ENCODE measurements at places on chromosomes 3 and 15. TPM values are rescaled to one million over a fixed set of nuclear protein-coding genes. Genes with fewer than 3 reads are reported as not detected.

Gene SLC22A13
- total RNA-seq, result 0.48 TPM

DNA sequence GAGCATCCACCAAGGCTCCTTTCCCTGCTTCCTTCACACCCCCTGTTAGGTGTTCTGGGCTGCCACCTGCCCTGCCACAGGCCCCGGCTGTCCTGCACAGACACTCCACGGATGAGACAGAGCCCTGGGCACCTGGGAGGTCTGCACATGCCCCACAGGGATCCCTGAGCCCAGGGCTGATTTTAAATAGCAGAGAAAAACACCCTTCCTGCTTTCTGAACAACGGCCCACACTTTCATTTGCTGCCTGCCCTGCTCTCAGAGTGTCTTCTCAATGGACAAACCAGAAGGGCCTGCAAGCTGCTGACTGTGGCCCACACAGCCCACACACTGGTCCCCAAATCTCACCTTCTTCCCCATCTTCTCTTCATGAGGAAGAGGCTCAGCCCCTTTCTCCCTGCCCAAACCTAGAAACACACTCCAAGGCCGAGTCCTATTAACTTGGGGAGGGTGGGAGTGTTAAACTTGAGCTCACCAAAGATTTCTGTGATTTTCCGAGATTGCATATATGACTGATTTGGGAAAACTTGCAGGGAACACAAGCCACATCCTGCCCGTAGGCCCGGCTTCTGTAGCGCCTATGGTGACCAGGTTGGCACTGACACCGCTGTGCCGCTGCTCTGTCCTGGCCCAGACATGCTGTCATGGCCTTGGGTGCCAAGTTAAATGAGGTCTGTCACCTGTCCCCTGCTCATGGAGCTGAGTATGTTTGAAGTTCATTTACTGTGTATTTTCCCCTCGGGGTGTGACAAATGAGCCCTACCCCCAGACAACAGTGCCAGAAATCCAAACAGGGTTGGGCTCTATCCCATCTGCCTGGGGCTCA is 47.2 kb upstream of the KLF13 start:
- DNase-seq, result peak; percentile 18

DNA sequence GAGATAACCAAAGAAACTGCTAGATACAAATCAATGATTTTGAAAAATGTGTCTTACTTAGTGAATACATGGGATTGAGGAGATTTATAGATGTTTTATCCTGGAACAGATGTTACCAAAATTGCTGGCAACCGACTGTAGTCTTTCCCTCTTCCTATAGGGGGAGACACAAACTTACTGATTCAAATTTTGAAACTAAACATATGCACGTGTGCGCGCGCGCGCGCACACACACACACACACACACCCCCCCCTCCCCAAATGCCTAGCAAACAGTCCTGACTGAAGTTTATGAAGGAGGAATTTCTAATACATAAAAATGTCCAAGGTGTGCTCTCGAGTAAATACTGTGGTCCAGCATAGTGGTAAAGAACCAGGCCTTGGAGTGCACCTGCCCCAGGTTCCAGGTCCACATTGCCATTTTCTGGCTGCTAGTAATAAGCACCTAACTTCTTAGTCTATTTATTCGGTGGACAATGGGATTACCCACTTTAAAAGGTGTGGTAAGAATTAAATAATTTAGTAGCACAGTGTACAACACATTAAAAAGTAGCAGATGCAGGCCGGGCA is 18.5 kb upstream of the C3orf62 start:
- DNase-seq, result no peak

- DNase-seq, result no peak
Measured at GRCh38 chr3:122396511-122396910, 12.5 kb downstream of the FAM162A start.

- no peak for DNase-seq
Measured at GRCh38 chr15:89899295-89899945, 5.6 kb upstream of the AP3S2 start.
